ENCODE measurements at places on chromosomes 13 and 19. TPM values are rescaled to one million over a fixed set of nuclear protein-coding genes. Genes with fewer than 3 reads are reported as not detected.

The KLK2 gene
- 0.53 TPM for total RNA-seq

DNA sequence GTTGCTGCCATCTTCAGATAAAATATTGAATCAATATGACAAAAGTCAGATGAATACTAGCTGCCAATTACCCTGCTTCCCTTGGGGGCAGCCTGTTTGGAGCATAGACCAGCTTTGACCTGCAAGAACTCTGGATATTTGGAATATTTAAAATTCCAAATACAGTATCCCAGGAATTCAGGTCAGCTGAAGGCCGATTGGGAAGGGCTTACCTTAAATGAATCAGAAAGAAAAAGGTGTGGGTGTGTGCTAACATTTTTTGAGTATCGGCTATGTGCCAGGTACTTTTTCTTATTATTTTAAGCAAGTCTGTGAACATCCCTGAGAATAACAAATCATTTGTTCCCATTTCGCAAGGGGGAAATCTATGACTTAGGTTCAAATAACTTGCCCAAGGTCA lies 1.8 kb upstream of the RUBCNL start:
- peak; percentile 17 for DNase-seq

- DNase-seq, result no peak
Observed at GRCh38 chr19:11576227-11576626, 1.2 kb downstream of the ACP5 start.

DNA sequence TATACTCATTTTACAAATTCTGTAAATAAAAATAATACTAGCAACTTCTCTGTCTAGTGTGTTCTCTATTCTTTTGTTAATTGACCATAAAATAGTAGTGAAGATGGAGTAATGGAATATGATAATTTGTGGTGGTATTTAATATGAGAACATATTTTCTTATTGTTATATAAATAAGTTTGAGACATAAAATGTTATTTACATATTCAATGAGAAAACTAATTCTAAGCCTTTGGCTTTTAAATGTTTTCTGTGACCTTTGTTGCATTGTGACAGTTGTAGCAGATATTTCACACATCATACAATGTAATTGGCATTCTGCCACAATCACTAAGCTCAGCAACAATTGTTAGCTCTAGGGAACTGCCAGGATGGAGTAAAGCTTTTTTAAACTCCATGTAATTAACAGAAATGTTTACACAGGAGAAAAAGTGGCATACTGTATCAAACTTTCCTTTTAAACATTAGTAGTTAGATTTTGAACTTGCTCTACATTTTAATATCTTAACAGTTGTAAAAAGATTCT lies 562.1 kb upstream of the PCDH9 start:
- no peak for DNase-seq

GRCh38 chr19:30648866-30649862 lies 277.0 kb downstream of the ZNF536 start:
- DNase-seq, result no peak
